ENCODE measurements at places on chromosomes 4 and X.
A peak's percentile ranks its signal among the peaks of the same experiment; 100 is the strongest.

DNA sequence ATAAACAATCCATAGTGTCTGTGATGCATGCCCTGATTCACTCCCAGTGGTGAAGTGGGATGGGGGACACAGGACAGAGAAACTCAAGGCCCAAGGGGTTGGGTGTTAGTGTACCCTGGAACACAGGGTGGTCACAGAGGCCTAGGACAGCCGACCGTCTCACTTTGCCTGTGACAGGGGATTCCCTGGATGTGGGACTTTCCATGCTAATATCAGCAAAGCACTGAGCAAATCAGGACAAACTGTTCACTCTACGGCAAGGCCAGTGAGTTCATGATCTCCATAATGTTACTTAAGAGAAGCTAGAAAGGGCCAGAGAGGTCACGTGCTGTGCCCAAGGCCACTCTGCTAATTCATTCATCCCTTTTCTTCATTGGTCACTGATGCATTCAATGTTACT, 158.7 kb upstream of the RBPJ start:
- DNase-seq: no peak

GRCh38 chrX:46837558-46838485, 979 bp downstream of the RP2 start:
- no peak for DNase-seq

- DNase-seq: no peak
These were observed 319.5 kb upstream of the NOCT start for GRCh38 chr4:138696058-138696457.

- DNase-seq: peak; percentile 32
These were observed at the start of gene SORCS2 for GRCh38 chr4:7192252-7193029. TSS of gene SORCS2 (plus strand) at chr4:7192538.

- peak; percentile 54 for DNase-seq
These were observed 152.0 kb downstream of the GASK1B start for GRCh38 chr4:158020734-158021346.

GRCh38 chrX:35046660-35047296, 104.2 kb downstream of the FAM47B start:
- DNase-seq: no peak

- no peak for DNase-seq
These were observed 24.7 kb downstream of the ETNPPL start for GRCh38 chr4:108738003-108738706.

DNA sequence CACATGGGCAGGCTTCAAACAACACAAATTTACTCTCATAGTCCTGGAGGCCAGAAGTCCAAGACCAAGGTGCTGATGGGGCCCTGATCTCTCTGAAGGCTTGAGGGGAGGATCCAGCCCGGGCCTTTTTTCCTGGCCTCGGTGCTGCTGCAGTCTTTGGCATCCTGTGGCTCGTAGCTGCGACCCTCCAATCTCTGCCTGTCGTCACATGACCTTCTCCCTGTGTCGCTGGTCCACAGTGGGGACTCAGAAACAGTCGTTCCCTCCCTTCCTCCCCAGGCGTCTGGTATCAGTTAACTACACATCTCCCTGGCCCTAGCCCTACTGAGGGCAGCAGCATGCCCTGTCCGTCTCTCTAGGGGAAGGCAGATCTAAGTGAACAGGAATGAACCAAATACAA, 19.1 kb upstream of the MSX1 start:
- no peak for DNase-seq

- DNase-seq: no peak
These were observed 53.2 kb downstream of the ARHGAP10 start for GRCh38 chr4:147785129-147785528.

DNA sequence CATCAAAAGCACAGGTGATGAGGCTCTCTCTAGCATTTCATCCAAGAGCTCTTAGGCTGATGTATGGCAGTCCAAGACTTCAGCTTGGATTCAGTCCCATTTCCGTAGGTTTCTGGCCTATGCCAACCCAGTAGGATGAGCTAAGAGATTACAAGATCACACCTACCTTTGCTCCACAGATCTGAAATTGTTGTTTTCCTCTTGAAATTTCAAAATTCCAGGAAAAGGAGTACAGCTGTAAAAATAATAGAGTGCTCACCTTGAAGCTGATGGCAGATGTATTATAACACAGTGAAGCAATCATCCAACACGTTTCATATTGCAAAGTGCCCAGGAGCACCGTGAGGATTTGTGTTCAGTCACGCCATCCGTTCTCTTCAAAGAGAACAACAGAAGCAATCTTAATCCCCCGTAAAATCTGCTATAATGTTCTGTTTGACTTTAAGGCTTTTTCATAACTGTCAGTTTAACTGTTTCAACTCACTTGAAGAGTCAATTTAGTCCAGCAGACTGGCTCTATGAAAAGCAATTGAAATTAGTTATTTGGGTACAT, 137.5 kb downstream of the CPE start:
- no peak for DNase-seq

GRCh38 chrX:22686138-22686541, 313.6 kb upstream of the DDX53 start:
- DNase-seq: peak; percentile 87

GRCh38 chr4:132863619-132864018, 285.5 kb upstream of the PCDH10 start:
- no peak for DNase-seq

- DNase-seq: no peak
These were observed 43.4 kb downstream of the SHROOM2 start for GRCh38 chrX:9829308-9830267.

All from fibroblast of gingiva (primary cell).